Activated CD4-positive, alpha-beta T cell treated with anti-CD3 and anti-CD28 coated beads for 1 hour (primary cell): ENCODE measurements at places on chromosomes 3 and 15.
A peak's percentile ranks its signal among the peaks of the same experiment; 100 is the strongest.

DNA sequence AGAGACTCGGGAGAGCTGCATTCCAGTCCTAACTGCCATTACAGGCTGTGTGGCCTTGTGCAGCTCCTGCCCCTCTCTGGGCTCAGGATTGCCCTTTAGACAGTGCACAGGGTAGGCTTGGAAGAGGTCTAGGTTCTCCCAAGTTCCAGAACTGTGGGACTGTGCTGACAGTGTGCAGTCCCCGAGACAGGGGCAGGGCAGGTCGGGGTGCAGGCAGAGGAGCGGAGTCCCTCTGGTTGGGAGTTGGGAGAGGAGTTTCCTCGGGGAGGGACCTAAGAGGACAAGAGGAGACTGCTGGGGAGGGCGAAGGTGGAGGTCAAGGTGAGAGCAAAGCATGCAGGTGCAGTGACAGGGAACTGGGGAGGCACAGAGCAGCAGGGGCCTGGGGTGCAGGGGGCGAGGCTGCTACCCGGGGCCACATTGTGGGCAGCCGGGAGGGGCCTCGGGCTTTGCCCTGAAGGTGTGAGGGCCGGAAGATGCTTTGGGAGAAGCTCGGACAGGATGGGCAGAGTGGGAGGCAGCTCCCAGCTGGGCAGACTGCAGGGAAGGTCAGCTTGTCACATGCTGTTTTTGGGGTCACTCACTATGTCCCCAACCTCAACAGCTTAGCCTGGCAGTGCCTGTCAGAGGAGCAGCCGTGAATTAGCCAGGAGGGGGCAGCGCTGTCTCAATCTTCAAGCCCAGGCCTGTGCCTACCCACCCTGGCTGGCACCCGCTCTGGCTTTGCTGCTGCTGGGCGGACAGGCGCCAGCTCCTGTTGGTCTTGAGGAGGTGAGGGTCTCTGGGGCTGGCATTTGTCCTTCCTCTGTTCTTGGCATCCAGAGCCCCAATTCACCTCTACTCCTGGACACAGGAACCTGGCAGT lies 15.4 kb upstream of the CSPG4 start:
- peak; percentile 55 for DNase-seq

- no peak for DNase-seq
Observed at GRCh38 chr3:39056151-39056550, 4.3 kb downstream of the WDR48 start.

DNA sequence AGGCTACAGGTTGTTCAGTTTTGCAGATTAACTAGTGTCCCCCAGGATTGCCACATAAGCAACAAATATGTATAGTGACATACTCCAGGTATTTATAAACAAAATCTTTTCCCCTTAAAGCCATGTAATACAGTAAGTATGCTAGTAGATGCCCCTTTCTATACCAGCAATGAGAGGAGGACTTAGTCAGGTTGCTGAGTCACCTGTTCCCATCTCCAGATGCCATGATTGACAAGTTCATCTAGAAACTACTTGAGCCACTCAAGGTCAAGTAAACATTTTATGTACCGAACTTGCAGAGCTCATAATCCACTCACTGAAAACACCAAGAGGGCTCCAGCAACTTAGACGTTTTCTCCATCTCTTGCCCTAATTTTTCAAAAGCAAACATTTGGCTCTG lies 18.2 kb downstream of the SLC9A9 start:
- no peak for DNase-seq

DNA sequence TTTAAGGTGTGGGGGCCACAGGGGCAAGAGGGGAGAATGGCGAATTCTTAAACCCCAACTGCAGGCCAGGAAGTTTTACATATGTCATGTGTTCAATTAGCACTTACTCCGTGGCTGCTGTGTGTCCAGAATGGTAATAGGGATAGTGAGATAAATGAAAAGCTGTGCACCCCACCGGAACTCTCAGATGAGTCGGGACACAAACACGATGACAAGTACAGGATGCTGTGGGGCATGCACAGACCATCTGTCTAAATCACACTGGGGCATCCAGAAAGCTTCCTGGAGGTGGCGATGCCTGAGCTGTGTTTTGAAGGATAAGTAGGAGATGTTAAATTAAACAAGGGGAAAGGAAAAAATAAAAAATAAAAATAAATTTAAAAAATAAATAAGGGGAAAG lies 18.3 kb upstream of the TMEM158 start:
- no peak for DNase-seq

DNA sequence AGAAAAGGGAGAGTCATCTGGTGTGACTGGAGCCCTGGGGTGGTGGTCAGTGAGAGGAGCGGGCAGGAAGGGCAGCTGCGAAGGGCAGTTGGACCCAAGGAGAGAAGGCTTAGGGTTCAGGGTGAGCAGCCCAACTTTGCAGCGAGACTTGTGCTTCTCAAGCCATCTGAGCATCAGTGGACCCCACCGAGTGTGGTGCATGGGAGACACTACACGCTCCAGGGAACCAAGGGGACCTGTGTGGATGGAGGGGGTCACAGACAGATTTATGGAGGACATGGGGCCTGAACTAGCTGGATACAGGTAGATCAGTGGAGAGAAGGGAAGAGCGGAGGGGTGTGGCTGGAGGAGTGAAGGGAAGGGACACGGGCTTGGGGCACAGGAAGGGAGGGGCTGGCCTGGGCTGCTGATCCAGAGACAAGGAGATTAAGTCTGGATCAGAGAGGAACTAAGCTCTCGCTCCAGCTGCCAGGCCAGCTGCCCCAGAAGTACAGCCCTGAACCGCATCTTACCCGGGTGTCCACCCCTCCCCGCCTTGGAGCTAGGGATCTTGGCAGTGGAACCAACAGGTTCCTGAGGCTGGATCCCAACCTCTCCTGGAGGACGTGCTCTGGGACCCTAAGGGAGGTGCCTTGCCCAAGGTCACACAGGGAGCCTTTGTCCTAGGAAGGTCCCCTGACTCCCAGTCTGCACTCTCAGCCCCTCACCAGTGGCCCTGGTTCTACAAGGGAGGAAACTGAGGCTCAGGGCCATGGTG lies 120.5 kb downstream of the CORO2B start:
- DNase-seq = no peak

DNA sequence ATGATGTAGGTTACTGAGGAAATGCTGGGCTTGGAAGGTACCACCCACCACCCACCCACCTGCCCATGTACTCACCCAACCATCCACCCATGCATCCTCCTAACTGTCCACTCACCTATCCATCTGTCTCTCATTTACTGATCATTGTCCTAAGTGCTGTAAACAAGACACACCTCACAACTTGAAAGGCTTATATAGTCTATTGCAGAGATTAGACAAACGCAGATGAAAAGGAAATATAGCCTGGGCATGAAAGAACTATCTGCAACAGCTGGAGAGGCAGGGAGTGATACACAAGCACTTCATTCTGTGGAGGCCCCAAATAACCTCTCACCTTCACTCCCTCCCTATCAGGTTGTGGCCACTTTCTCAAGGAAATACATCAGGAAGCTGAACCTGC lies 54.0 kb downstream of the DAPK2 start:
- DNase-seq = no peak

DNA sequence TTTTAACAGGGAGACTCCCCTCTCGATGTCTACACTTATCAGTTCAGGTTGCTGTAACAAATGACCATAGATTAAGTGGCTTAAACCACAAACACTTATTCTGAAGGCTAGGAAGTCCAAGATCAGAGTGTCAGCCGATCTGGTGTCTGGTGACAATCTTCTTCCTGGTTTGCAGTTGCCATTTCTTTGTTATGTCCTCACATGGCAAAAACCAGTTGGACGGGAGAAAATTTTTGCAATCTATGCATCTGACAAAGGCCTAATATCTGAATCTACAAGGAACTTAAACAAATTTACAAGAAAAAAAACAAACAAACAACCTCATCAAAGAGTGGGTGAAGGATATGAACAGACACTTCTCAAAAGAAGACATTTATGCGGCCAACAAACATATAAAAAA lies 116.9 kb upstream of the FOXB1 start:
- DNase-seq = no peak

DNA sequence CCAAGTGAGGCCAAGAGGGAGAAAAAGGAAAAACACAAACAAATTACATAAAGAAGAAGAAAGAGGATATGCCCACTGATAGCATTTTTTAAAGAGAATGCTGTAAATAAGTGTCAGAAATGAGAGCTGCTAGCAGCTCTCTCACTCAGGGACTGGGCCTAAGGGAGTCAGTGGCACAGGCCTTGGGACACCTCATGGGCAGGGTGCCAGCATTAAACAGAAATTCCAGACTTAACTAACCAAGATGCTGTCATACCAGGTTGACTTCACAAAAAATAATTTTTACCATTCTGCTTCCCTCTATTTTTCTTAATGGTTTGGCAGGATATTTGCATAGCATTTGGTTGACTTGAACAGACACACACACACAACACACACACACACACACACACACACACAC lies 92.3 kb upstream of the ADAMTSL3 start:
- DNase-seq = no peak

- DNase-seq = no peak
Observed at GRCh38 chr3:122263974-122264588, 61.0 kb upstream of the CSTA start.

DNA sequence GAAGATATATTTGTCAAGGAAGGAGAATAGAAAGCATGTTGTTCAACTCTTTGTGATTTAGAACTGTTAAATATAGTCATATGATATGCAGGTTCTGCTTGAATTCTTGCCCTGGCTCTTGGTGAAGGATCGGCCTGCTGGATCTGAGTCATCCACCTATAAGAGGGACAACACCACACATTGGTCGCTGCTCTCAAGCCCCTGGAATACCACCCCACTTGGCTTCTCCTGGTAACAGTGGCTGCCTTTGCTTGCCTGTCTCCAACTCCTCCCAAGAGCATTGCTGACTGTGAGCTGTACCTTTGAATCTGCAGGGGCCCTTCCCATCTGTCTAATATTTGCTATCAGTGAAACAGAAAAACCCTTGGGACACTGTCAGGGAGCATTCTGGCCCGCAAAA lies 78.9 kb upstream of the DGKG start:
- no peak for DNase-seq

GRCh38 chr15:62291262-62291661 lies 126.2 kb upstream of the C2CD4B start:
- DNase-seq = no peak

DNA sequence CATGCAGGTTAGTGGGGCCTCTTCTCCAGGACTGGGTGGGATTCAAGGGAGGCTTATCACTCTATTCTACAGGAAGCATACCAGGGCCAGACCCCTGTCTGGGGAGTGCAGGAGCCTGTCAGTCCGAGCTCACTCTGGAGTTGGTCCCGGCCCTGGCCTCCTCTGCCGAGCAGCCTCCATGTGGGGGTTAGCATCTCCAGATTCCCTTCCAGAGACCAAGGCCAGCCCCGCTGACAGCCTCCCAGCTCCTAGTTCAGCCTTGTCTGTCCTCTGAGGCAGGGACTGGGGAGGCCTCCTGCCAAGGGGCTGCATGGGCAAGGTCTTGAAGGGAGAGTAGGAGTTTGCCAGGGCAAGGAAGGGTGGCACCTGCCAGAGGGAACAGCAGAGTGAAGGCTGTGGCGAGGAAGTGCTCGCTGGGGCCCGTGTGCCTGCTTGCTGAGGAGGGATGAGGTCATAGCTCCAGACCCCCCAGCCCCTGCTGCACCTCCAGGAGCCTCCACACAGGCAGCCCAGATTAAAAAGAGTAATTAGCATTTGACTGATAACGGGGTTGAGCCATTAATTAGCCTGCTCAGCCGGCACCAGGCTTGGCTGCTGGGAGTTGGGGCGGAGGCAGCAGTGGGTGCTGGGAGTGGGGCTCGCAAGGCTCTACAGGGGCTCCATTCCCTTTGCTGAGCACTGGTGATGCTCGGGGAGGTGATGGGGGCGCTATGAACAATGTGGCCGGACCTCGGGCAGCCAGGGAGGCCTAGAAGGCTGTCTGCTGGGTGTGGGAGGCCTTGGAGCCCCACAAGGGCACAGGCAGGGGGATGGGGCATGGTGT lies 54.3 kb downstream of the DNAJB8 start:
- DNase-seq = no peak

DNA sequence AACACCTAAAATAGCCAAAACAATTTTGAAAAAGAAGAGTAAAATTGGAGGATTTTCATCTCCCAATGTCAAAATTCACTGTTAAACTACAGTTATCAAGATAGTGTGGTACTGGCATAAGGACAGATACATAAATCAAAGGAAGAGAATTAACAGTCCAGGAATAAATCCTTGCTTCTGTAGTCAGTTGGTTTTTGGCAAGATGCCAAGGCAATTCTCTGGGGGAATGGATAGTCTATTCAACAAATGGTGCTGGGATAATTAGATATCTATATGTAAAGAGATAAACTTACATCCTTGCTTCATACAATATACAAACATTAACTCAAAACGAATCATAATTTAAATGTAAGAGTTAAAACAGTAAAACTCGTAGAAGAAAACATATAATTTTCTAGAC lies 57.9 kb upstream of the SELENOK start:
- DNase-seq = no peak

- no peak for DNase-seq
Observed at GRCh38 chr15:95363646-95364045, 966.9 kb upstream of the NR2F2 start.

- DNase-seq = no peak
Observed at GRCh38 chr3:119015942-119016341, 18.7 kb downstream of the IGSF11 start.

GRCh38 chr3:187551416-187551815 lies 118.8 kb downstream of the SST start:
- DNase-seq = no peak

GRCh38 chr3:23115171-23115877 lies 87.8 kb upstream of the UBE2E2 start:
- DNase-seq = no peak

- DNase-seq = no peak
Observed at GRCh38 chr3:122921791-122922651, 105.5 kb downstream of the SEMA5B start.

- no peak for DNase-seq
Observed at GRCh38 chr3:71397046-71397445, 186.5 kb downstream of the FOXP1 start.

GRCh38 chr15:61509327-61509840 lies 280.3 kb upstream of the RORA start:
- no peak for DNase-seq

GRCh38 chr3:49716691-49717210 lies 2.7 kb downstream of the AMIGO3 start:
- no peak for DNase-seq
